Stimulated activated CD4-positive, alpha-beta T cell treated with anti-CD3 and anti-CD28 coated beads, TNF-alpha, amount 100 ng/mL, for 24 hours (primary cell): ENCODE measurements at places on chromosomes 1 and 21.

- DNase-seq: no peak
These were observed 190.0 kb downstream of the PRDM16 start for GRCh38 chr1:3259020-3259419.

DNA sequence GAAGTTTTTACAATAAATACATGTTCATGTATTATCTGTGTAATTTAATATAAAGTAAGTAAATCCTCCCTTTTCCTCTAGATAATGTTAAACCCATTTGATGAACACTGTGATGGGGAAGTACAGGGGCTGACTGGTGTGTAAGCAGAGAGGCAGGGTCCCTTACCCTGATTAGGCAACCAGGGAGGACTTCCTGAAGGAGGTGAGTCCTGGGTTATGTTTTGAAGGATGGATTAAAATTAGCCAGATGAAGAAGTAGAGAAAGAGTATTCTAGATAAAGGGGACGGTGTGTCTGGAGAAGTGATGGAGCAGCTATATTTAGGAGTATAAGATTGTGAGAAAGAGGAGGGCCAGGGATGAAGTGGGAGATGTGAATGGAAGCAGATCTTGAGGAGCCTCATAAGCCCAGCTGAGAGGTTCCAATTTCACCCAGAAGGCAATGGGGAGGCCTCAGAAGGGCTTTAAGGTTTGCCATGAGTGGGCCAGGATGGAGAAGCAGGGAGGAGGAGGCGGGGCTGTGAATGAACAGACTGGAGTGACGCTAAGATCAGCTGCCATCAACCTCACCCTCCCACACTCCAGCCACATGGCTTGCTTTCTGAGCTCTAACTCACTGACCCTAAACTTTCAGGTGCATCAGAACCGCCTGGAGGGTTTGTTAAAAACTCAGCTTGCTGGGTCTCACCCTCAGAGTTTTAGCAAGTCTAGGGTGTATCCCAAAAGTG, 30.9 kb upstream of the ID3 start:
- no peak for DNase-seq

GRCh38 chr21:44836666-44837471, 19.0 kb upstream of the SUMO3 start:
- DNase-seq: no peak

DNA sequence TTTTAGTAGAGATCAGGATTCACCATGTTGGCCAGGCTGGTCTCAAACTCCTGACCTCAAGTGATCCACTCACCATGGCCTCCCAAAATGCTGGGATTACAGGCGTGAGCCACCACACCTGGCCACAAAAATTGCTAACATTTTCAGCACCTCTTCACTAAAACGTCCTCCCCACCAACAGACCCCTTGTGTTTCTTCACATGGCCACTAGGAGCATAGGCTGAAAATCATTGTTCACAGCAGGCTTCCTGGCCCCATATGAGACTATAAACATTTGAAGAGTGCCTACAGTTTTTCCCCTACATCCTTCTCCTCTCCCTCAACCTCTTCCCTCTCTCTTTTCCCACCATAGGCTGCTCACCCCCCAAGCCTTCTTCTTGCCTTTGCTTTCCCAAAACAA, 28.0 kb upstream of the SFPQ start:
- no peak for DNase-seq

- no peak for DNase-seq
These were observed 52.2 kb upstream of the IRF2BP2 start for GRCh38 chr1:234662148-234662547.

DNA sequence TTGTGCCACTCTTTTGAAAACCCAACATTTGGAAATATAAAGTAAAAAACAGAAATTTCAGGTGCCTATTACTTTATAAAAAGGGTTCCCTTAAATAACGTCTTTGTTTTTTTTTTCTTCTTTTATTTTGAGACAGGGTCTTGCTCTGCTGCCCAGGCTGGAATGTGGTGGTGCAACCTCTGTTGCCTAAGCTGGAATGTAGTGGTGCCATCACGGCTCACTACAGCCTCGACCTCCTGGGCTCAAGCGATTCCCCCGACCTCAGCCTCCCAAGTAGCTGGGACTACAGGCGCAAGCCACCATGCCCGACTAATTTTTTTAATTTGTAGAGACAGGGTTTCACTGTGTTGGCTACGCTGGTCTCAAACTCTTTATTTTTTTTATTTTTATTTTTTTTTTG, 110.2 kb upstream of the HNRNPU start:
- no peak for DNase-seq

DNA sequence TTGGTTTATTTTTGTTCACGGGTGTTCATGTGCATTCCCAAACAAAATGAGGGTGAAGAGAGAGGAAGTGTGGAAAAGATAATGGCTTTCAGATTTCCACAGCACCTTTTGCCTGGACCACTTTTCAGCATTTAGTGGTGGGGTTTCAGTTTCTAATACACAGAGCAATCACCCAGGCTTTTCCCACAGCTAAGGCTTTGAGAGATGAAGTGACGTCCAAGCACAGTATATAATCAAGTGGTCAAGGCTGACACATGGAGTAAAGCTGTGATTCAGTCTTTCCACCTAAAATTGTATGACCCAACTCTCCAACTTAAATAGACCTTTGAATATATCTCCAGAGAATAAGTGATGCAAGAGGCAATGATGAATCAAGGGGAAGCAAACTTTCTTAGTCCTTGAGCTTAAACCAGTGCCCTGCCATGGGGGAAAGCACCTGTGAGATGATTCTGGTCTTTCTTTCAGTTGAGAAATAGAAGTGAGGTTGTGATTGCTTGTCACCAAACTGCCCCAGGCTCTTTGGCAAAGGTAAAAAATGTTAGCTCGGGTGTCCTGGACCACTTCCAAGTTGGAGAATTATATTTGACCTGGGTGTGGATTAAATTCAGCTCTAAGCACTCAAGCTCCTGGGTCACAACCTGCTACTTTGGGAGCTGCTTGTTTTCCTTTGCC, 2.4 kb upstream of the PIK3R3 start:
- DNase-seq: no peak

DNA sequence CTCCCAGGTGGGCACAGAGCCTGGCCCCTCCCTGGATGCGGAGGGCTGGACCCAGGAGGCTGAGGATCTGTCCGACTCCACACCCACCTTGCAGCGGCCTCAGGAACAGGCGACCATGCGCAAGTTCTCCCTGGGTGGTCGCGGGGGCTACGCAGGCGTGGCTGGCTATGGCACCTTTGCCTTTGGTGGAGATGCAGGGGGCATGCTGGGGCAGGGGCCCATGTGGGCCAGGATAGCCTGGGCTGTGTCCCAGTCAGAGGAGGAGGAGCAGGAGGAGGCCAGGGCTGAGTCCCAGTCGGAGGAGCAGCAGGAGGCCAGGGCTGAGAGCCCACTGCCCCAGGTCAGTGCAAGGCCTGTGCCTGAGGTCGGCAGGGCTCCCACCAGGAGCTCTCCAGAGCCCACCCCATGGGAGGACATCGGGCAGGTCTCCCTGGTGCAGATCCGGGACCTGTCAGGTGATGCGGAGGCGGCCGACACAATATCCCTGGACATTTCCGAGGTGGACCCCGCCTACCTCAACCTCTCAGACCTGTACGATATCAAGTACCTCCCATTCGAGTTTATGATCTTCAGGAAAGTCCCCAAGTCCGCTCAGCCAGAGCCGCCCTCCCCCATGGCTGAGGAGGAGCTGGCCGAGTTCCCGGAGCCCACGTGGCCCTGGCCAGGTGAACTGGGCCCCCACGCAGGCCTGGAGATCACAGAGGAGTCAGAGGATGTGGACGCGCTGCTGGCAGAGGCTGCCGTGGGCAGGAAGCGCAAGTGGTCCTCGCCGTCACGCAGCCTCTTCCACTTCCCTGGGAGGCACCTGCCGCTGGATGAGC, 34.2 kb downstream of the TRIM11 start:
- DNase-seq: no peak
